HT-29 (cell line): ENCODE measurements at places on chromosomes 2 and 18.
A peak's percentile ranks its signal among the peaks of the same experiment; 100 is the strongest.

DNA sequence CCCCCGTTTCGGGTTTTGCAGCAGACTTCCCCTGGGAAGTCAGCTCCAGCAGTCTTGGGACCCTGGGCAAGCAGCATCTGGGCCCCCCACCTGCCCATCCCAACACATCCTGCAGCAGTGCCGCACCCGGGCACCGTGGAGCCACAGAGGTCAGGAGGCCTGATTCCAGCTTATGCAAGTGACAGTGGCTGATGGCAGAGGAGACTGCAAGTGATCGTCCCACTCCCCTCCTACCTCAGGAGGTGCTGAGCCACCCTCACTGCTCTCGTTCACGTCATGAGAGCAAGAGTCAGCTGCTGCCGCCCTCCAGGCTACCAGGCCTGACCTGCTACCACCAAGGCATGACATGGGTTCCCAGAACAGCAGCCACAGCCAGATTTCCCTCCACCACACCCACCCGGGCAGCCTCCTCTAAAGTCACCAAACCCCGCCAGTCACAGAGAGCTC lies 18.2 kb downstream of the COX7A2L start:
- no peak for DNase-seq

GRCh38 chr18:11957636-11958035 lies 23.7 kb upstream of the IMPA2 start:
- no peak for DNase-seq

- no peak for DNase-seq
Observed at GRCh38 chr18:51988277-51988676, 351.7 kb upstream of the DCC start.

GRCh38 chr2:30527411-30527810 lies 80.4 kb downstream of the LCLAT1 start:
- DNase-seq, result no peak

DNA sequence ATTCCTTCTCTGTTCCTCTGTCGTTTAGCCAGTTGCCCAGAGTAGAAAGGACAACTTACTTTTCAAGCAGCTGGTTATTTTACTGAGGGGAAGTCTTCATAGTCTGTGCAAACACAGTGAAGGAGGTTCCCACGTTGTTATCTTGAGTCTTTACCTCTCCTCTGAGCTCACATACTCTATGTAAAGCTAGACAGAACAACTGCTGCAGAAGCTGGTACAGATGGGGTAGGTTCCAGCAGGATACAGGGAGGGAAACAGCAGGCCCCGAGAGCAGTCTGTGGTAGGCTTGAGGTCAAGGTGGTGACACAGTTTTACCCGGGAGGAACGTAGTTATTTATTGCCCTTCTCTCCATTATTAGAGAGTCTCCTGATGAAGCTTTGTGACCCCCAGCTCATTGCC lies 93.4 kb upstream of the LDLRAD4 start:
- no peak for DNase-seq

DNA sequence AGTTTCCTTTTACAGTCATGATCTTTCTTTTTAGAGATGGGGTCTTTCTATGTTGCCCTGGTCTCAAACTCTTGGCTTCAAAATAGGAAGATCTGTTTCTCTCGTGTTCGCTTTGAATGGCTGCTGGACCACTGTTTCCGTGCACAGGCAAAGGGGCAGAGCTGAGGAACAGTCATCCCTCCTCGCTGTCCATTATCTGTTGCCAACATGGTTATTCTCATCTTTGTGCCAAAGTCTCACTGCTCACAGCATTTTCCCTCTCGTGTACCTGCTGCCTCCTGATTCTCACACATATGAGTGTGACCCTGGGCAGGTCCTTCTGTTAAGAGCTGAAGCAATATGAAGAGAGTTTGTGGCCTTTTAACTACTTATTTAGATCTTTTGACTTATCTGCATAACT lies 28.0 kb upstream of the CCNYL1 start:
- no peak for DNase-seq

GRCh38 chr2:19796035-19796695 lies 105.6 kb downstream of the TTC32 start:
- no peak for DNase-seq

- no peak for DNase-seq
Observed at GRCh38 chr18:57015451-57015850, 131.4 kb upstream of the BOD1L2 start.

GRCh38 chr2:239278941-239279365 lies 121.9 kb downstream of the HDAC4 start:
- DNase-seq, result no peak

DNA sequence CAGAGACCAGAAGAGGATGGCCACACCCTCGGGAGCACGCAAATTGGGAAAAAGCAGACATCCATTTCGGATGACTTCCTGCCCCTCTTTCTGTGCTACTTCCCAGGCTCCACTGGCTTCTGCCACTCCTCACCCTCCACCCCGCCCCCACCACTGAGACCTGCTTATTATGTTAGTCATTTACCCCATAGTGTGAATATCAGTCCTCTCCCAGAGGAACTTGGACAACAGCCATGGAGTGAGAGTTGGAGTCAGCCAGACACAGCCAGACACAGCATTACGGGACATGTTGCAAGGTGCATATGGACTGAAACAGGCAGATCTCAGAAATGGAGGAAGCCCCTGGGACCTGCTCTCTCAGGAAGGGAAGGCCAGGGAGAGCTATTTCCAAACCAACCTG lies 51.8 kb downstream of the CTIF start:
- no peak for DNase-seq

GRCh38 chr2:98454500-98455235 lies 10.0 kb downstream of the INPP4A start:
- peak; percentile 23 for DNase-seq

DNA sequence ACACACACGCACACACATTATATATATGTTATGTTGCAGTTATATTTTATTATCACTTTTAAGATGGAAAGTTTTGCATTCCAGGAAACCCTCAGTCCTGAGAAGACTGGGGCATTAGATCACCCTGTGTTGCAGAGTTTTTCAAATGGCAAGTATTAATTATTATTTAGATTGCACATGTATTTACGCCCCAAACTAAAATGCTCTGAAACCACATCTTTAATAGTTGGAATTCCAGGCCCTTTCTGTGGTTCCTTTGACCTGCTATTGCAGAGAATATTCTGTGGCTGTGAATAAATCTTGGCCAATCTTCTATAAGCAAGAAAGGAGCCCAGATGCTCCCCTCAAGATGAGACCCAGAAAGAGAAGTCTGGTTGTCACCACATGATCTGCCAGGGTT lies 427.0 kb upstream of the TNP1 start:
- no peak for DNase-seq

DNA sequence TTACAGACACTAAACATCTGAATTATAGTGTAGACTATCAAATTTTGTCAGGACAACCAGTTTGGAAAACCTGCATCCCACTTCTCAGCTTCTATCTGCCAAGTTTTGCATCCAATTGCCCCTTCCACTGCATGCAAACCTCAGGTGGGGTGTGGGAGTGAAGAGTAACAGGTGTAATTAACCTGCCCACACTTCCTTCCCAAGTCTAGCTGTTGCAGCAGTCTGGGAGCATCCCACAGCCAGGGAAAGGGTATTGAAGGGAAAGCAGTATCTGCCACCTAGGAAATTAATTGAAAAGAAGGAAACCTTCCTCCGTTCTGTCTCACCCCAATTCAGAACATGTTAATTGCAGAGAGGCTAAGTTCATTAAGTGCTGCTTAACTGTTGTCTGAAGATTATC lies 189.9 kb downstream of the NCKAP5 start:
- DNase-seq, result no peak

- no peak for DNase-seq
Observed at GRCh38 chr18:8966821-8967220, 135.7 kb upstream of the NDUFV2 start.

DNA sequence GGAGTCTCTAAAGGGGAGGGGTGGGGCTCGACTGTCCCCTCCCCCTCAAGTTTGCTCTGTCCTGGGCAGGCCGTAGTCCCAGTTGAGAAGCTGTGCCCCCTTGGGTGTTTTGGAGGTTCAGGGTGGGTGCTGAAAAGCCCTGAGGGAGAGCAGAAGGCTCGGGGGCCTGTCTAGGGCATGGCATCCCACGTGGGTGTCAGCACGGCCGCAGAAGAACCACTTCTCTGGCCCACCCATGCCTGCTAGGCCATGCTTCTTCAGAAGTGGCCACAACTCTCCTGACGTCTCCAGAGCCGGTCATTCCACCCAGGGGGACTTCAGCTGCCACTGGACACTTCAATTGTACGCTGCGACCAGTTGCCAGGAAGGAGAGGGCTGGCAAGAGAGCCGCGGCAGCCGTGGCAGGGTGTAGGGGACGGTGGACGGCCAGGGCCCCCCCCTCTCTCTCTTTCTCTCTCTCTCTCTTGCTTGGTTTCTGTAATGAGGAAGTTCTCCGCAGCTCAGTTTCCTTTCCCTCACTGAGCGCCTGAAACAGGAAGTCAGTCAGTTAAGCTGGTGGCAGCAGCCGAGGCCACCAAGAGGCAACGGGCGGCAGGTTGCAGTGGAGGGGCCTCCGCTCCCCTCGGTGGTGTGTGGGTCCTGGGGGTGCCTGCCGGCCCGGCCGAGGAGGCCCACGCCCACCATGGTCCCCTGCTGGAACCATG lies at the start of gene INPP5D:
TSS of gene INPP5D (plus strand) at position 546 of the 704 bp plus-strand sequence. CDS start at position 683, 137 bp downstream.
- DNase-seq, result peak; percentile 71

DNA sequence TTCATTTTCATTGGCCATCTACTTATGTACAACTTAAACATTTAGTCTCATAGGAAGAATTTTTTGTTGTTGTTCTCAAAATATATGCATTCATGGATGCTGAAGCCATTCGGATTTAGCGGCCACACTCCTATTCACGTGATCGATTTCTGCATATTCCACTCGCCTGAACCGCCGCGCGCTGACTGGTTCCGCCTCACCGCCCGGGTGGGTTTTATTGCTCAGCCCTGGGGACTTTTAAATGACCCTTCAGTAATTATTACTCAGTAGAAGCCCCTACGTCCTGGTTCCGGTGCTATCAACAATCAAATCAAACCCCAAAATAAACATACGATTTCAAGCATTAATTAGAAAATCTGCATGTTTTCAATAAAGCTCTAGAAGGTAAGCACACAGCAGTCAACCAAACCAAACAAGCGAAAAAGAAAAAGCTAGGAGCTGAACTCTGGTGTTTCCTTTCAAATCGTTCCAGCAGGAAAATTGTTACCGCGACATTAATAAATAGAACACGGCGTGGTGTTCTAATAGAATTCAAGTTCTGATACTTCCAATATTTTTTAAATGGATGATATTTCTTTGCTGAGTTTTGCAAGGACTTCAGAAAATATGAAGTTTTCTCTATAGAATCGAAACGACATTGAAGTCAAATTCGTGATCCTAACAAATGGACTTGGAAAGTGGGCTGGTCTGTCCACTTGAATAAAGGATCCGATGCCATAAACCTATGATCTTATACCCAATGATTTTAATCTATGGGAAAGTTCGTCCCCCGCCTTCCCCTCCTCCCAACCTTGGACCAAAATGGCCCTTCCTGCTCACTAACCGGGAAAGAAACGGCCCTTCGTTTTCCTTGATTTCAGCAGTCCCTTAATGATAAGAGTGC lies 9.3 kb downstream of the PAX3 start:
- no peak for DNase-seq

GRCh38 chr2:46313063-46313462 lies 15.9 kb downstream of the EPAS1 start:
- DNase-seq, result no peak

DNA sequence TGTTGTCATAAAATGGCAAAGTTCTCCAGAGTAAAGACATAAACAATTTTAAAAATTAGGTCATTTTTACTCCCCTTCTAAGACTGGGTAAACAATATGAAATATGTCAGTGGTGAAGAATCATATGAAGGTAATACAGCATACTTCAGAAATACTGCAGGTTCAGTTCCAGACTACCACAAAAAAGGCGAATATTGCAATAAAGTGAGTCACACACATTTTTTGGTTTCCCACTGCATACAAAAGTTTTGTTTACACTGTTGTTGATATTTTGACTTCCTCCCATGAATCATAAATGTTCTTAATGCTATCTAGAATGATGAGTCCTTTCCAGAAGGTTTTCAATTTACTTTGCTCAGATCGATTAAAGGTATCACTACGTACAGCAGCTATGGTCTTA lies 73.5 kb downstream of the SMC6 start:
- no peak for DNase-seq

- DNase-seq, result no peak
Observed at GRCh38 chr2:98084151-98084868, 2.7 kb upstream of the VWA3B start.

GRCh38 chr18:56565046-56565445 lies 73.3 kb downstream of the TXNL1 start:
- no peak for DNase-seq

DNA sequence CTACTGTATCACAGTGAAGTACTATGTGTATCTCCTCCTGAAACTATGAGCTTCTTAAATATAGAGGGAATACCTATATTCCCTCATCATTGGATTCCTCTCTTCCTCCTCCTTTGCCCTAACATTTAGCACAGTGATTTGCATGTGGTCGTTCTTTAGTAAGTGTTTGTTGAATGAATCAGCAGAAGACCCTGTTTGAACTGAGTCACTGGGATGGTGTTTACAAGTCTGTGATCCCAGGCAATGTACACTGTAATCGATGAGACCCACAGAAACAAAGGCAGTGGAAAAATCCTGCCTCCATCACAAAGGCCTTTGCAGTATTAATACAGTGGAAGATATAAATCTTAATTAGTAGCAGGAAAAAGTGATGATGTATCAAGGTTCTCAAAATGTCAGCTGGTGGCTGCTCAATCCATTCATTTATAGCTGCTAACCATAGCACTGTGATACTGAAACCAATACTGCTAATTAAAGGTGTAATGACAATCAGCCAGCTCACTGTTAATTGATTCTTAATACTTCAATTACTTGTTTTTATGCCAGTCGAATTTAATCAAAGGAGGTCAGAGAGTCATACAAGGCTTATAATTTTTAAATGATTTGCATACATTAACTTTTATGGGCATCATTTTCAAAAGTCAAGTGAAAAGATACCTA lies 20.8 kb upstream of the MYO3B start:
- DNase-seq, result peak; percentile 18

GRCh38 chr18:76528477-76529432 lies 33.7 kb upstream of the ZNF516 start:
- peak; percentile 1 for DNase-seq

DNA sequence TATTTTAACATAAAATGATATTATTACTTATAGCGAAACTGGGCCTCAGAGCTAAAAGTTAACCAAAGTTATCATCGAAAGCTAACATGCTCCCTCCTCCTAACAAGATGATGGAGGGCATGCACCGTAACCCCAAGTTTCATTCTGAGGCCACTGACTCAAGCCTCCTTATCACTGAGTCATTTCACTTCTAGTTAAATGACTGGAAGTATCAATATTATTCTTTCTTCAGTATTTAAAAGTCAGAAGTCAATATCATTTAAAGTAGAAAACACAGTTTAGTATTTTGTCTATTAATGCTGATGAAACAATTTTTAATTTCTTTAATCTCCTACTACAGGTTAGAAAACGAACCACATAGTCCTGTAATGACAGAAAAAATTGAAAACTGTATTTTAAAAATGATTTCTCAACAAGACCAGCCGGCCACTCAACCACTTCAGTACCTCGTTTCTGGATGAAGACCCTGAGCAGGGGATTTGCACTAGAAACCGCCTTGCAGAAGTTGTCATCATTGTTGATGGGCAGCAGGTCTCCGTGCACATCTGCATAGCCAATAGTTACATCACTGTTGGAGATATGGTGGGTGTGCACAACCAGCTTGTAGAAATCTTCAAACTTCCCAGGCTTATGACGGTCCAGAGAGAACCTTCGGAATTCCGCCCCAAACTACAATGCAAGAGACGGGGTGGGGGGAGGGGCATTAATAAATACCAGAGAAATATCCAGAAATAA lies 44.9 kb downstream of the PARD6G start:
- no peak for DNase-seq

- no peak for DNase-seq
Observed at GRCh38 chr2:122851161-122851560, 1095.7 kb downstream of the TSN start.
